ENCODE measurements at places on chromosomes 2 and 18.

- no peak for DNase-seq
Observed at GRCh38 chr2:30561349-30561748, 114.3 kb downstream of the LCLAT1 start.

GRCh38 chr2:70270323-70270722 is 12.4 kb downstream of the PCYOX1 start:
- no peak for DNase-seq

DNA sequence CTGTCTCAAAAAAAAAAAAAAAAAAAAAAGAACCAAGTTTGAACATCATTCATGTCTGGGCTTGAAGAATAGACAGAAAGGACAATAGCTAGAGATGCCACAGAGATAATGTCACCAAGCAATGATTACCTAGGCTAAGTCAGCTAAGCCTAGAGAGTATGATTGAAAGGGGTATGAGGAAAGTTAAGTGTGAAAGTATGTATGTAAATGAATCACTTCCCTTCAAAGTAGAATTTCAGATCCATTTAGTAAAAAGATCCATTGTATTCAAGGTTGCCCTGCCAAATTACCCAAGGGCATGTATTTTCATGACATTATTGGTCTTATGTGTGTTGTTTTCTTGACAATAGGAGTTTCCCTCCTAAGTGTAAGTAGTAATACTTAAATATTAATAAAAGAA is 34.1 kb upstream of the SLC39A10 start:
- no peak for DNase-seq

DNA sequence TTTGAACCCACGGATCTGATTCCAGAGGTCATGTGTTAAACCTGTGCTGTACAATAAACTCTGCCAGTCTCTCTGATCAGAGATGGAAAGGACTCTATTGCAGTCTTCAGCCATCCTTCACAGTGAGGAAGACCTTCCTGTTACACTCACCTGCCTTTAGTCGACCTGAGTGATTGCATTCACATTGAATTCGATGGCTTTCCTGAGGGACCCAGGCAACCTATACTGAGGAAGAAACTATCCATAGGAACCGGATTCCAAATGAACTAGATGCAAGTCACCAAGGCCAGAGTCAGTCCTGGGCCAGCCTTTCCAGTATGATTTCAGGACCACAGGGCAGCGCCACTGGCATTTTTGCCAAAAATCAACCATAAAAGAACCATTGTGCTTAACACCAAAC is 56.8 kb downstream of the PKDCC start:
- no peak for DNase-seq

Data from activated T-helper 9 cell treated with anti-CD3 and anti-CD28 coated beads, Interleukin-2, amount 50 U/mL, for 16 hours (primary cell).